ENCODE measurements at places on chromosomes 5 and 9. TPM values are rescaled to one million over a fixed set of nuclear protein-coding genes. Genes with fewer than 3 reads are reported as not detected.
A peak's percentile ranks its signal among the peaks of the same experiment; 100 is the strongest.

DNA sequence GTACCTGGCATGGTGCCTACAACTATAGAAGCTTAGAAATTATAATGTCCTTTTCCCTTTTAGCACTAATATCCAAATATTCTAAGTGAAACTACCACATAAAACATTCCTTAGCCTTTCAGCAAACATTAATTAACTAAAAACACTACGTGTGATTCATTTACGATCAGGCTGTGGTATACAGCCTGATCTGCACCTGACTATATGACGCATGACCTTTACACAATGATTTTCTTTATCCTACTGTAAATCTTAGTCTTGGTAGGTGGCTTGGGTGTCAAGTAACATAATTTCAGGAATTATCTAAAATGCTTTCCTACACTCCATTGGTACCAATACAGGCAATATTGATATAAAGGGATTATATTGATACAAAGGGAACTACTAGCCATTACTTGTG is 686.7 kb downstream of the DTWD2 start:
- no peak for DNase-seq

DNA sequence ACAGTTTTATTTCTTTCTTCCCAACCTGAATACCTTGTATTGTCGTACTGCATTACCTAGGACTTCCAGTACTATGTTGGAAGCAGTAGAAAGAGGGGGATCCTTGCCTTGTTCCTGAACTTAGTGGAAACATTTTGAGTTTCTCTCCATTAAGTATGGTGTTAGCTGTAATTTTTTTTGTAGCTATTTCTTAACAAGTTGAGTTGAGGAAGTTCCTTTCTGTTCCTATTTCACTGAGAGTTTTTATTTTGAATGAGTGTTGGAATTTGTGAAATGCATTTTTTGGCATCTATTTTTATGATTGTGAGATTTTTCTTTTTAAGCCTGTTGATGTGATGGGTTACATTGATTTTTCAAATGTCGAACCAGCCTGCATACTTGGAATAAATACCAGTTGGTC is 49.0 kb downstream of the FSD1L start:
- DNase-seq: no peak

GRCh38 chr5:157106630-157107461 is 2.0 kb downstream of the HAVCR2 start:
- DNase-seq: no peak

The F2RL1 gene
- total RNA-seq: 91.6 TPM

- no peak for DNase-seq
Measured at GRCh38 chr5:96110300-96110699, 148.6 kb upstream of the ELL2 start.

The FOXD4L6 gene
- not detected for total RNA-seq

DNA sequence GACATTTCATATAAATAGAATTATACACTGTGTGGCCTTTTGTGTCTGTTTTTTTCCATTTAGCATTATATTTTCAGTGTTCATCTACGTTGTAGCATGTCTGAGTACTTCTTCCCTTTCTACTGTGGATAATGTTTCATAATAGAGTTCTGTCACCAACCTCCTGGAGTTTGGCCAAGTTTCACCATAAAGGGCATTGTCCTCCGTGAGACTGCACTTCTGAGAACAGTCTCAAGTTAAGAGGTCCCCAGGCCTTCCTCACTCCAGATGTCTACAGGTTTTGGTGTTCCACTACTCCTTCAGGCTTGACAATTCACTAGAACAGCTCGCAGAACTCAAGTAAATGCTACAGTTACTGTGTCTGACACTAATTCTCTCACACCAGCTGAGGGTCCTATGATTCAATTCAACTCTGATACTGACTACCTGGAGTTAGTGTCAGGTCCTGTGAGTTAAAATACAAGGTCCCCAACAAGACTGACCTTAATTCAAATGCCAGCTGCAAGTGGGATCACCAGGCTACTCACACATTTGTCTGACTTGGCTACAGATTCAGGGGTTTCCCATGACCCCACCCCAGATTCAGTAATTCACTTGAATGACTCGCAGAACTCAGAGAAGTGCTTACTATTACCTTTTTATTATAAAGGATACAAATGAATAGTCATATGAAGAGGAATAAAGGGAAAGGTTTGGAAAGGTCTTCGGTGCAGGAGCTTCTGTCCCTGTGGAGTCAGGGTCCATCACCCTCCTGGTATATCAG is 31.1 kb downstream of the SLC35A4 start:
- no peak for DNase-seq

- no peak for DNase-seq
Measured at GRCh38 chr9:112332977-112333638, at the start of gene PTBP3. Gene PTBP3 (minus strand): TSS chr9:112333619. CDS start chr9:112297865, 35,754 bp downstream.

DNA sequence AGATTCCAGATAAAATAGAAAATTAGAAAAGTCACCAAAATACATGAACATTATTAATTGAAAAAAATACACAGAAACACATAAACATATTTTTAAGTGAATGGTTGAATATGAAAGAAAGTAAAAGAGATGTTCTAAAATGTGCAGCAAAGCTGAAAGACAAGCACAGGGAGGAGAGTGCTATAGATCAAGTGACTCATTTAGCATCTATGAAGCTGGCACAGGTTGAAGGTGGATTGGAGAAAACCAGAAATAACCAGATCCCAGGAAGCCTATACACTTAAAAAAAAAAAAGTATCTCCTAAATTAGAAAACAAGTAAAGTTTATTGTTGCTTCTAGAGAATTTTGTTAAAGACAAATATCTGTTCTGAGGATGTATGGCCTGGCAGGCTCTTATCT is 338.9 kb downstream of the CDH12 start:
- no peak for DNase-seq

The PCDHA6 gene
- total RNA-seq: not detected

GRCh38 chr5:179816401-179816795 is 4.3 kb upstream of the SQSTM1 start:
- no peak for DNase-seq

DNA sequence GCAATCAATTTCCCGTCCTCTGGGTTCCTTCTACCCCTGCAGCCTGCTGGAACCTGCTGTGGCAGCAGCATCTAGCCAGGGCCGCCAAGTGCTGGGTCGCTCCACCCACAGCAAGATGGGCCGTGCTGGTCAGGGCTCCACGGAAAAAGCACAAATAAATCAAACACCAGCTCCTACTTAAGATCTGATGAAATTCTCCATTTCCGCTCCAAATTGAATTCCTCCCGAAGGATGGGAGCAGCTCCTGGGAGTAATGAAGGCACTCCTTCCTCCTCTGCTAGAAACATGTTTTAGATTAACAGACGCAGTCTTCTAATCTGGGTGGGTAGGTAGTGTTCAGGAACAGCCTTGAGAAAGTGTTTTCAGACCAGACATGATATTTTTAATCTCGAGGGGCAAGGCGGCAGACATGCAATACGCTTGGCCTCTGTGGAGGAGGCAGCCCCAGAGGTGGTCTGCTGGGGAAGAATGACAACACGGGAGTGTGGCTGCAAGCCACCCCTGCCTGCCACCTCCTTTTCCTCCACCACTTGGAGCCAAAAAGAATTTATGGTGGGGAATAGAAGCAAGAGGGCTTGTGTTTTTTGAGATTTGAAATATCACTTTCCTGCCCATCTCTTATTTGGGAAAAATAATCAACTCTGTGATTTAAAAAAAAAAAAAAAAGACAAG is 194.1 kb downstream of the AOPEP start:
- no peak for DNase-seq

DNA sequence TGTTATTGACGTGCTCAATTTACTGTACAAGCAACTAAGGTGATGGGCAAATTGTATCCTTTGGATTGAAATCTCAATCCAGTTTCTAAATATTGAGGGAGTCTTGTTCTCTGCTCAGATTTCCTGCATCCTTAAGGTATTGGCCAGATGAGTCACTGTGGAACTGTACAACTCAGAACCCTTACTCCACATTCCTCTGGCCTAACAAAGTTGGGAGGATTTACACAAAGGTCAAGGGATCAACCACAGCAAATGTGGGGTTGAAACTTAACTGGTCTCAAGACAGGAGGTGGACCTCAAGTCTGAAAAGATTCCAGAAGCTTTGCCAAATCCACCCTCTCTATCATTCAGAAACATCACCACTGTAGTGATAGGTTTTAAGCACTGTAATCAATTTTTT is 81.5 kb upstream of the AGXT2 start:
- no peak for DNase-seq

DNA sequence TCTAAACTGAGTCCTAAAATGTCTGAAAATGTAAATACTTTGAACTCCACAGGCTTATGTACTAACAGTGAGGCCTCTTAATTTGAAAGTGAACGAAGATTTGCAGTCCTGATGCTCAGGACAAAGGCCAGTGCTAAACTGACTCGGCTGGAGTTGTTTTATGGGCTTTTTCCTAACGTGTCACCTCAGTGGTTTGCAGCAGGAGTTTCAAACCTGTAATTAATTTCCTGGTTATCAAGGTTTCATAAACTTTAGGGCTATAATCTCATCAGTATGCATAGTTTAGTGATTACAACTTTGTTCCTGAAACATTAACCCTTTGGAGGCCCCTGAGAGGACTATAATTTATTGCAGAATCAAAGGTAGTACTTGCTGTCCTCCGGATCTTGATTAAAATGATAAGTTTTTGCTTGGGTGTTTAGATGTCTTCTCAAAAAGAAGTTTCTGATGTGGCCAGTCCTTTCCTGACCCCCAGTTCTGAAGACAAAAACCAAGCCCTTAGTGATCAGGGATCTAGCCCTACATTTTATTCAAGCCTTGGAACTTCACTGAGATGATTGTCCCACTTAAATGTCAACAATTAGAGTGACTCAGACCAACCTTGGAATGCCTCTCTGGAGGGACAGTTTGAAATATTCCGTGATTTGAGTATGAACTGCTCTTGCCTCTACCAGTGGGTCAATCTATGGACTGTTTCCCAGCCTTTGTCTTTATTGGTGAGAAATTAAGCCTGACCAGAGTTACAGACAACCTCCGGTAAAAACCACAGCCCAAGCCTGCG is 11.1 kb upstream of the S100Z start:
- DNase-seq: no peak

GRCh38 chr5:83889971-83890745 is 169.5 kb upstream of the HAPLN1 start:
- no peak for DNase-seq

The PLK2 gene
- total RNA-seq: 613 TPM

DNA sequence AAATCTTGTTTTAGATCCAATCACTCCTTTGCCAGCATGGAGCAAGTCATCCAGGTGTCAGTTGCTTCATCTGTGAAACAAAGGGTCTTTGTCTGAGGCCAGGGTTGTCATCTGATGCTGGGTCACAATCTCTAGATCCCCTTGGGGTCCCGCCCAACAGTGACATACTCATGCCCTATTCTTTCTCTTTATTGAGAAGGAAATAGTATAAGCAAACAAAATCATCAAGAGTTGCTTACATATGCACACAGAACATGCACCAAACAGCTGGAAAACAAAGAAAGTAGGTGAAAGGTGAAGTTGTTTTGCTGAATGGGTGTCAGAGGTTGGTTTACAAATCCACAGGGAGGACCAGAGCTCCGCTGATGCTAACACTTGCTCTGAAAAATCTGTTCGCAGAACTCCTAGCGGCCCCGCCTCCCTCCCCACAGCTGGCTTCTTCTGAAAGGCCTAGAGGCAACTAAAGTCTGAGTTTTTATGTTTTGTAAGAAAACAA is 106.1 kb upstream of the SLC44A1 start:
- no peak for DNase-seq

The SLC46A2 gene
- total RNA-seq: not detected

DNA sequence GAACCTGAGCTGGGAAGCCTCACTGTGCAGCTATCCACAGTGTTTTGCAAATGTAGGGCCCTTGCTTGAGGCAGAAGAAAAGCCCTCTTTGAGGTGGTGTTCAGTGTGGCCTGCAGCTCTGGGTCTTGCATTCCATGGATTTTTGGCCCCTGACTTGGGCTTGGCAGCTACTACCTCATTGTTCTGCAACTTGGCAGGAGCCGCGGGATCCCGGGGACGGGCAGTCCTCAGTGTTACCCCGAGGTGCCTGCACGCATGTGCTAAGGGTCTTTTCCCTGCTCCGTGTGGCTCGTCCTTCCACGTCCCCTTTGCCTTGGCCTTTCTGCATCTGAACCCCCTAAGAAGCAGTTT is 39.8 kb downstream of the NEK6 start:
- DNase-seq: peak; percentile 80

GRCh38 chr5:107817951-107818350 is 147.2 kb upstream of the EFNA5 start:
- no peak for DNase-seq

Data from epithelial cell of proximal tubule (primary cell).